ENCODE measurements at places on chromosomes 1 and 21.

DNA sequence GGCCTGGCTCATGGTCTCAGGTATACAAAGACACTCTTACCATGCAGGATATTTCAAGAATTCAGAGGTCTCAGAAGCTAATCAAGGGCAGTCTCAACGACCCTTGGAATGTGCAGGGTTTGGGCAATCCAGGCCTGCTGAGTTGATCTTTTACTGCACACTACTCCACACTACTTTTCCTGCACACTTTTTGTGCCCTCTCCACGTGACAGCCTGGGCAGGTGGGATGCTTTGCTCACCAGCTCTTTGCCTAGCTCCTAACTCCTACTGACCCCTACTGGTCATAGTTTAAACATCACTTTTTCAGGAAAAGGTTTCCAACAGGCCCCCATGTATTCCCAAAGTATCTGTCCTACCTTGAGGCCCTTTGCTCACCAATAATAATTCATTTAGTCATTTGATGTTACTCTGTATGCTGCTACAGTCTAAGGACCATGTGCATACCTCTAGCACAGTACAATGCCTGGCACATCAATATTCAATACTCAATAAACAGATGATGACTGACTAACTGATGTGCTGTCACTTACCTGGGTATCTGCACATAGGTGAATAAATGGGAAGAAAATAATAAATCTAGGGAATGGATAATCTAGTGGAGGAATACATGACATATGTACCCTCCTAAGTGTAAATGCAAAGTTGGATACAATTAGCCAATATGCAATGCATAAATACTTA, 9.6 kb downstream of the DUSP23 start:
- no peak for DNase-seq

GRCh38 chr1:30615076-30615795, 108.1 kb downstream of the MATN1 start:
- DNase-seq, result no peak

- DNase-seq, result no peak
Measured at GRCh38 chr1:95179205-95179986, 54.6 kb upstream of the RWDD3 start.

- DNase-seq, result no peak
Measured at GRCh38 chr1:19872190-19872589, 10.0 kb upstream of the OTUD3 start.

GRCh38 chr1:245375789-245376460, 221.1 kb downstream of the KIF26B start:
- no peak for DNase-seq
